ENCODE measurements at places on chromosomes 3 and 15. TPM values are rescaled to one million over a fixed set of nuclear protein-coding genes. Genes with fewer than 3 reads are reported as not detected.

Gene FEZF2
- not detected for total RNA-seq

DNA sequence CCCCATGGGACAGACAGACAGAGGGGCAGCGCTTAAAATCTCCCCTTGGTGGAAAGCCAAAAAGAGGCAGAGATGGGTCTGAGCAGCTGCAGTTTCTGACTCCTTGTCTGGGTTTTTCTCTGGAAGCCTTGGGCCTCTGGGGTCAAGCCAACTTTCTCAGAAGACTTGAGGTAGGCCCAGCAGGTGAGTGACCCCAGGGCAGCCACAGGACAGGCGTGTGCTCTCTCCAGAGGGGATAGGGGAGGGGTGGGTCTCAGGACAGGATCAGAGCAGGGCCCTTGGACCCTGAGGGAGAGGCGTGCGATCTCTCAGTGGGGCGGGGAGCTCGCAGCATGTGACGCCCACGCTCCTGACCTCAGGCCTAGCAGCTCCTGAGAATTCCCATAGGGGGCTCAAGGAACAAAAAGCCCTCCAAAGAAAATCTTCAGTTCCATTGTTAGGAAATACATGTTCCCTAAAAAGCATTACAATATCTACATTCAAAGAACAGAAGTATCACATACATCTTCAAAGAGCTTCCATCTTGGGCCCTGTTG, 34.6 kb upstream of the DUSP7 start:
- DNase-seq: no peak

- no peak for DNase-seq
Measured at GRCh38 chr3:120475722-120476377, 25.1 kb upstream of the FSTL1 start.

DNA sequence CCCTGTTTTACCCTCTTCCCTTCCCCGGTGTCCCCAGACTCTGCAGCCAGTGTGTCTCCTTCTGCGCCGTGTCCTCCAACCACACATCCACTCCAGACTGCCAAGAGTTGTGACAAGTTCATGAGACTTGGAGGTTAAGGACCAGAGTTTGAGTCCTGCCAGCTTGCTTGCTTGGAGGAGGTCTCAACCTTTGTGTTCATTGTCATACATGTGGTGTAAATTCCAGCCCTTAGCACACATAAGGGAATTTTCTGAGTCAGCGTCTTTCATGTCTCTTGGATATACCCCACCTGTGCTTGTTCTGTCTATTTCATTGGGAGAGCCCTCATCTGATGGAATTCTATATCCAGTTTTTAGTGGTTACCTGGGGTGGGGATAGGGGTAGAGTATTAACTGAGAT, 13.3 kb downstream of the CORO2B start:
- no peak for DNase-seq

DNA sequence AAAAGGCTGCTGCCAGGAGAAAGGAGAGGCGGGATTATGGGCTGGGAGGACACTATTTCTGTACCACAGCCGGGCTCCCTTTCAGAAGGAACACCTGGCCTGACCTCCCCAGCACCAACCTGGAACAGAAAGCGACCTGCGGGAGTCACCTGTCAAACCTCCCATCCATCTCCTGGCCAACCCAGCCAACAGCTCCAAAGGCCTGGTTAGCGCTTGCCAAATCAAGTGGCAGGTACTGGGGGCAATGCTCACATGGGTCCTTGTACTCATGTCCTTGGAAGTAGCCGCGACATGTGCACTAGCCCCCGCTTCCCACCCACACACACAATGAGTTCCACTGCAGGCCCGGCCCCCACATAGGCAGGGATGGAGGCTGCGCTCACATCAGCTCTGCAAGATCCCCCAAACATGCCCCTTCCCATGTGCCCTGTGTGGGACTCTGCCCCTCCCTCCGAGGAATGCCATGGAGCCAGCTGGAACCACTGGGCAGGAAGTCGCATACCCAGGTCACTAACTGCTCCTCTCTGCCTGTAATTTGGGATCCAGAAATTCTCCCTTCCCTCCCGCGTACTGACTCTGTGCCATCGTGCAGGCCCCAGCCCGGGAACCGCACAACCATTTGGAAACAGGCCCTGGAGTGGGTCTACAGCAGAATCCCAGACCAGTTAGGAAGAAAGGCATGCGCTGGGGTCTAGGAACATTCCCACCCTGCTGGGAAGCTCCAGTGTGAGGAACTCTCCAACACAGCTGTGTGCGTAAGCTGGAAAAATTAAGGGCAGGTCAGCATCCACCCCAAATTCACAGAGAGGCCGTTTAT, 98.9 kb downstream of the LRIG1 start:
- no peak for DNase-seq

GRCh38 chr3:162936706-162937105, 1440.1 kb downstream of the OTOL1 start:
- no peak for DNase-seq

All from omental fat pad (tissue), 4 donors.